ENCODE measurements at places on chromosomes 12 and 14.

GRCh38 chr12:1680804-1681492 lies 9.9 kb upstream of the ADIPOR2 start:
- no peak for DNase-seq

DNA sequence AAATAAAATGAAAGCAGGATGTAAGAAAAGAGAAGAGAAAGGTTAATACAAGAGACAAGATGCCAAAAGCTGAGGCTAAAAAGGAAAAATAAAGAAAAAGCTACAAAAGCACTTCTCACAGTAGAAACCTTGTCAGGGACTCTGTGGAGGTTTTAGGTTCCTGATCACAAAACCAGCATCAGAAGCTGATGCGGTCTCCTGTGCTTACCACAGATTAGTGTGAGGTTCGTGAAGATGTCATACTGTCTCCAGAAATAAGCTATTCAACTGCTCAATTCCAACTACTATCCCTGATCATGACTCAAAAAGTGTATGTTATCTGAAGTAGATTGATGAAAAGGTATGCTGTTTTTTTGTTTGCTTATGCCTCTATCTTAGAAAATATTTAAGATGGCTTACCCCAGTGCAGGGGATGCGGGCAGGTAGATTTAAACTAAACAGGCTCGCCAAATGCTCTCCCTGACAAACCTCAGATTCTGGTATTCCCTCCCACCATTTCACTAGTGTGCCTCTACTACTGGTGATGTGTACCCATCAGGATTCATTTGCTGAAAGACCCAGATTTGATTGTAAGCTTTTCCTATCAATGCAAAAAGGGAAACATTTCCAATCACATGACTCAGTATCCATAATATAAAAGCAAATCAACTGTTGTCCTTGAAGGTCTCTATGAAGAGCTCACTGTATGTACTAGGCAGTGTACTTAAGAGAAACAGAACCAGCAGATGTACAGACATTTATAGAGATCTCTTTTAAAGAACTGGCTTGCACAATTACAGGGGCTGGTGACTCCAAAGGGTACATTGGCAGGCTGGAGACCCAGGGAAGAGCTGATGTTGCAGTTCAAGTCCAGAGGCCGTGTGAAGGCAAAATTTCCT lies 169.5 kb upstream of the FOXN3 start:
- no peak for DNase-seq

GRCh38 chr14:28778138-28779117 lies 11.8 kb downstream of the FOXG1 start:
- no peak for DNase-seq

GRCh38 chr14:65206448-65207096 lies 104.3 kb upstream of the MAX start:
- no peak for DNase-seq

DNA sequence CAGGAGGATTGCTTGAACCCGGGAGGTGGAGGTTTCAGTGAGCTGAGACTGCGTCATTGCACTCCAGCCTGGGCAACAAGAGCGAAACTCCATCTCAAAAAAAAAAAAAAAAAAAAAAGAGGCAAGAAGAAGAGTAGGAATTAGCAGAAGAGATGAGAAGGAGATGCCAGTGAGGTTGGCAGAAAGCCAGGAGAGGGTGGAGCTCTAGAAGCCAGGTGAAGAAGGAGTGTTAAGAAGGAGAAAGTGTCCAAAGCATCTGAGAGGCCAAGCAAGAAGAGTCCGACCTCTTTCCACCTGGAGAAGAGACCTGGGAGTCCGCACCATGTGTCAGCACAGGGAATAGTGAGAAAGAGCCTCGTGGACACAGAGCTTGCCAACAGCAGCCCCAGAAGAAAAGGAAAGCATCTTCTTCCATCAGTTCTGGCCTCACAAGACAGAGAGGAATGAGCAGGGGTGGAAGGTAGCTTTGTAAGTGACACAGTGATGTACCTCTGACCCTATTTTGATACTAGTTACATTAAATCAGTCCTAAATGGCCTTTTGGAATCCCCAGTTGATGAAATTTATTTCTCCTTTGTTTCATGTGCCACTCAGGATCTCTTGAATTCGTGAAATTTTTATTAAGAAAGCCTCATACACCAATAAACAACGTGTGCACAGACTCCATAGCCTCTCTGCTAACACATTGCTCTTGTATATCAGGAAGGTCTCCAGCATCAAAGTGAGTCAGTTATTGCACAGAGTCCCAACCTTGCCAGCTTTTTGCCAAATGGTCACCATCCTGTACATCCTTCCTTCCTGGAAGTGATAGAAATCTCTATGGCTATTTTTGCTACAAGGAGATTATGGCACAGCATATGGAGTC lies 70.6 kb downstream of the SAMD4A start:
- DNase-seq = no peak

DNA sequence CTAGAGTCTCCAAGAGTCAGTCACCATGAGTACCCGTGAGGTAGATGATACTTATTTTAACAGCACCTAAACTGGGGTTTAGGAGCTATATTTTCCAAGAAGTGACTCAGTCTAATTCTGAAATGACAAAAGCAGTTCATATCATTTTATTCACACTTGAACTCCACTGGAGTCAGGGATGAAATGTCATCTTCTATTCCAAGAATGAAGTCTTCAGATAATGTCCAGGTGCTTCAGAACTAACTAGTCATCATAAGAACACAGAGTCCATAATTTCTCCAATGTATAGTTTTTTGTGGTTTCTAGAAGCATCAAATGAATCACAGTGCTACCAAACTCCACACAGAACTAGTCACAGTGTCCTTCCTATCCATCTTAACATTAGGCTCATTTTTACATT lies 13.3 kb downstream of the DNM1L start:
- no peak for DNase-seq

DNA sequence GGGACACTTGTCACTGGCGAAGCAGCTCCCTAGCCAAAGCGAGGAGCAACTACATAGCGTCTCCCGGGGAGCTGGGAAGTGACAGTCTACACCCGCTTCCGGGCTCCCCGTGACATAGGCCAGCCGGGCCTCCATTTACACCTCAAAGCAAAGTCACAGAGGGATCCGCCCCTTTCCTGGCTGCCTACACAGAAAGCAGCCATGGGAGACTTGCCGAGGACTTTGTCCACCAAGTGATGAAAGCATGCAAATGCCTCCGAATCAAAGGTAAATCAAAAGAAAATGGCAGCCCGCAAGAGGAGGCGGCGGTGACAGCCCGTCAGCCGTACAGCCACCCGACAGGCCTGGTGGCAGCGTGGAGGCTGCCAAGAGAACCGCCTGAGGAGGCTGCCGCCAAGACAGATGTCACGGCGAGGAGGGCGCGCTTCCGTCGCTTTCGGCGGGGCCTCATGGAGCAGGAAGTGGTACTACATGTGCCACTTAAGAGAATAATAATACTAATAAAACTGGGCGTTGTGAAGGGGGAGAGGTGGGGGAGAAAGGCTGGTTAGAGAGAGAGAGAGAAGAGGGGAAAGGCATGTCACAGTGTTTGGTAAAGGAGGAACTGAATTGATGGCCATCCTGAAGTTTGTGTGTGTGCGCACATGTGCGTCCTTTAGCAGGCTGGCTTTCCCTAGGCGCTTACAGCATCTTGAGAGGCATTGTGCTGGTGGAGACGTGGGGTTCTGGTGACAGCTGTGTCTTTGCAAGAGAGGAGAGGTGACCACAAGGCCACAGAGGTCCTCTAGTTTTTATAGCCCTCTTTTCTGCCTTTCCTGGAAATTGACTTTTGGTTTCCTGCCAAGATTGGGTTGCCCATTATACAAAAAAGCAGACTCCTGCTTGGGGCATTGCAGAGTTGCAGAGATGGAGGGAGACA lies 661.7 kb downstream of the VRK1 start:
- no peak for DNase-seq

DNA sequence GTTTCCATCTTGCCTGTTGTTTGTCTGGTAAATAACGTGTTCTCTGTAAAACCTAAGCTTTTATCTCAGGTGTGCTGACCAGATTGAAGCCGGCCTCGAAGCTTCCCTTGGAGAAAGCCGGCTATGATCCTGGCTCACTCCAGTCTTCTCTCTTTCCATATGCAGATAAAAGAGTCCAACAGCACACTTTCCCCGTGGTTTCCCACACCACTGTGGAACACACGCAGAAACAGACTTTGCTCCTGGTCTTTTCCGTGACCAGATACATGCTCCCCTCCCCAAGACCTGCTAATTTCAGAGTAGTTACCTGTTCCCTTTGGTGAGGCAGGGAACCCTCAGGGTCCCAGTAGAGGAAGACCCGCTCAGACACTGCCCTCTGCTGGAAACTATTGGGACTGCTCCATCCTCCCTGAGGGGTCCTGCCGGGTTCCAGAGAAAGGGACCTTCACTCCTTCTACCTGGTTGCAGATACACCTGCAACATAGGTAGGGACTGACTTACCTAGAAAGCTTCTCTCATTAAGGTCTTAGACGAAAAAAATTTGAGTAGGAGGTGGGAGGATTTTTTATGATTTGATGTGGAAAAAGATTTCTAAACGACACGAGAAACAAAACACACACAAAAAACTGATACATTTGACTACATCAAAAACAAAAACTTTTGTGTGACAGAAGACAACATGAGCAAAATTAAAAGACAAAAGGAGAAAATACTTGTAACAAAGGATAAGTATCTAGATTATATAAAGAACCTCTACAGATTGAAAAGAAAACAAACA lies 415.4 kb upstream of the CCDC196 start:
- peak; percentile 12 for DNase-seq

GRCh38 chr12:27635349-27635972 lies 60.8 kb upstream of the REP15 start:
- no peak for DNase-seq

DNA sequence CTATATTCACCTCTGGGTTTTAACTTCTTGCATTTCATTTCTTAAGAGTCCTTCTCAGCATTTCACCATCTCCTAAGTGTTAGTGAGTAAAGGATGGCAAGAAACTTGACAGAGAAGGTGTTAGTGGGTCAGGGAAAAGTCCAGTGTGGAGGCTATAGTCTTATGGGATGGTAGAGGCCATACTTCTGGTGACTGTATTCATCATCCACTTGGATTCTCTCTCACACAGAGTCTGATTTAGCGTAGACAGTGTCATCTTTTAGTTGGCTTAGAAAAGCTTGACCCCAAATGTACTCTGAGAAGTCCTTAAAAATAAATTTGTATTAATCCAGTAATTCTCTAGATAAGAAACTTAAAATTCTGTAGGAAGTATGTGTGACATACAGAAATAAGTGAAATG lies 232.4 kb upstream of the FBXO33 start:
- DNase-seq = no peak

- no peak for DNase-seq
These were observed 522.5 kb downstream of the RMST start for GRCh38 chr12:97984974-97985580.

DNA sequence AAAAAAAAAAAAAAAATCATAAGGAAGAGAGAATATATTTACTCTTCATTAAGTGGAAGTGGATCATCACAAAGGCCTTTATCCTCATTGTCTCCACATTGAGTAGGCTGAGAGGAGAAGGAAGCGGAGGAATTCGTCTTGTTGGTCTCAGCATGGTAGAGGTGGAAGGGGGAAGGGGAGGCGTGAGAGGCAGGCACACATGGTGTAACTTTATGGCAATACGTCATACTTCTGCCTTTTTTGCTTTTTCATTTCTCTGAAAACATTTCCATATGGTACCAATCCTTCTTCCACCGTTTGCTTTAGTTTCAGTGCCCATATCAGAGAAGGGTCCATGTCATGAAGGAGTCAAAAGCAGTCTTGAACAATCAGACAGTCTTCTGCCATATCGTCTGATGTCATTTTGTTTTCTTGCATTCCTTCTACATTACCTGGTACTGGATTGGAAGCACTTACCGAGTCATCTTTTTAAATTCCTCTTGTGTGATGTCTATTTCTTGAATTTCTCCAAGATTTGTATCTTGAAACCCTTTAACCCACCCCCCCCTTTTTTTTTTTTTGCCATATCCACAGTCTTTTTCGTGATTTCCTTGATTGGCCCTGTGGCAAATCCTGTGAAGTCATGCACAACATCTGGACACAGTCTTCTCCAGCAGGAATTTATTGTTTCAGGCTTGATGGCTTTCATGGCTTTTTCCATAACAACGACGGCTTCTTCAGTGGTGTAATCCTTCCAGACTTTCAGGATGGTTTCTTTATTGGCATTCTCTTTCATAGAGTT lies 8.9 kb downstream of the FUT8 start:
- DNase-seq = no peak

DNA sequence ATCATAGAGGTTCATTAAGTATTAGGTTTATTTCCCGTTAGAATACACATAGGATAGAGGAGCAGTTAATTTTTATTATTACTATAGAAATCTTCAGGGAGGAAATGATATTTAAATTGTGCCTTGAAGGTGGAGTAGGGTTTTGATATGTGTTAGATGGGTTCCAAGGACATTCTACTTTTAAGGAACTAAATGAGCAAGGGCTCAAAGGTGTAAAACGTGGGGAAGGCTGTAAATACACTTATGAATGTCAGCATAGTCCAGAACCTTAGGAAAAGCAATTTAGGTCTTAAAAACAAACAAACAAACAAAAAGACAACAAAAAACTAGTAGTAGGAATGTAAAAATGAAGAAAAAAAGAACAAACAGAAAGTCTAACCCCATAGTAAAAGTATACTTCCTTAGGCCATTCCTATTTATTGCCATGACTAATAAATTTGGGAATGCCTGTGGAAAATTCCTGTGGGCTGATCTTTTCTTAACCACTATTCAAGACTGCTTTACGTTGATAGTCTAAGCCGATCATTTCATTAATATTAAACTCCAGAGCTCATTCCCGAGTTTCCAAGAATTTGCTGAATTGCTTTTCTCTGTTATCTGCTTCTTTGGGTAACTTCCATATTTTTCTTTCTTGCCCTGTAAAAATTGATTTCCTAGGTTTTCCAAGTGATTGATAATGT lies 180.3 kb downstream of the RAD51B start:
- DNase-seq = no peak

DNA sequence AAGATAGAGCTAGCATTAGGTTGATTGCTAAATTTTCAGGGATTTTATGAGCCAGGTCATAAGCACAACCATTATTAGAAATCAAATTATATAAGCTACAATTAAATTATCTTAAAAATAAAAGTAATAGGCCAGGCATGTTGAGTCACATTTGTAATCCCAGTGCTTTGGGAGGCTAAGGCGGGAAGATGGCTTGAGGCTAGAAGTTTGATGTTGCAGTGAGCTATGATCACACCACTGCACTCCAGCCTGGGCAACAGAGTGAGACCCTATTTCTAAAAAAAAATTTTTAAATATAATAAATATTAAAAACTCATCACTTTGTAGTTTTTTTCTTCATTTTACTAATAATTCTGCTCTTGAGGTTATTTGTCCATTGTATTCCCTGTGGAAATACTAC lies 1.9 kb upstream of the LIMA1 start:
- no peak for DNase-seq

GRCh38 chr12:291153-291723 lies 28.6 kb upstream of the SLC6A13 start:
- DNase-seq = no peak

DNA sequence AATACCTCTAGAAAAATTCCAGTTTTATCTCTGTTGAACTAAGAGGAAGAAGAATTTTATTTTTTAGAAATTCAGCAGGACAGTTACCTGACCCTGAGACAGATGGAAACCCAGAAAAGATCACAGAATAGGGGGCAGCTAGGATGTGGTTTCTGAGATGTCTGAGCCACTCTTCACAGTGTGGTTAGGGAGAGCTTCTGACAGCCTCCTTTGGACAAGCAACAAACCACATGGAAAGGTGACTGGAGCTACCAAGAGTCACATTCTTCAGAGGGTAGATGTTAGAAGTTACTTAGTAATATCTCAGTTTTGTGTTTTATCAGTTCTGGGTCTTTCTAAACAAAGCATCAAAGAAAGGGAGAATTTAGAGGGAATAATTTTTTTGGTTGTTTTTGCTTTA lies 117.3 kb upstream of the NAP1L1 start:
- DNase-seq = no peak

Data from hypothalamus (tissue), 51 donors.